ENCODE measurements at places on chromosomes 2 and 18. TPM values are rescaled to one million over a fixed set of nuclear protein-coding genes. Genes with fewer than 3 reads are reported as not detected.

DNA sequence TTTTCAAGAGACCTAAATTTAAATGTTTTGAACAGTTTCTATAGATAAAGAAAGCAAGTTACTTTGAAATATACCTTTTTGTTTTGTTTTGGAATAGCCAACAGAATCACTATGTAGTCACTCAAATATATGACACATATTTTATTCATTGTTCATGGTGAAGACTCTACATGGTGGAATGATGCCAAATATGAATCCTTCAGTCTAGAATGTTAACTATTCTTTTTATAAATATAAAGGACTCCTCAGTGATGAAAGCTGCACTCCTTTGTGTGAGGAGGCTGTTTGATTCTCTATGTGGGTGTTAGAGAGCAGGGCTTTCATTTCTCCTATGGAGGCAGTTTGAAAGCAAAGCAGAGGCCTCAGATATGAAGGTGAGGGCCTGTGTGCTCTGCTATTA is 396.4 kb upstream of the LRRTM1 start:
- no peak for DNase-seq

GRCh38 chr18:36420826-36421225 is 123.3 kb downstream of the FHOD3 start:
- no peak for DNase-seq

- no peak for DNase-seq
Measured at GRCh38 chr2:189548666-189549448, 31.7 kb downstream of the SLC40A1 start.

DNA sequence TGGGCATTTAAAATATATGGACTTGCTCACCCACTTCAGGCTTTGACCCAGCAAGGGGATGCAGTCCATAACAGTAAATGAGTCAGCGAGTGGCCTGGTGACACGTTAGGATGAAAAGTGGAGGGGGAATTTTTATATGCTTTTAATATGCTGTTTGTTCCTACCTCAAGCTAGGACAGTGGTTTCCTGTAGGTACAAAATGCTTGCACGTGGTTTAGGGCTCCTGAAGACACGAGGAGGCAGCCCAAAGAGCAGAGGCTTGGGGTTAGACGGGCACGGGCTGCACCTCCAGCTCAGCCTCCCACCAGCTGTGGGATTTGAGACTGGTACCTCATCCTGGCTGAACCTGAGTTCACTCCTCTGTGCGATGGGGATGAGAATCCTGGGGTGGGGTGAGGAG is 306.2 kb upstream of the CXCR4 start:
- DNase-seq = no peak

- DNase-seq = no peak
Measured at GRCh38 chr2:45905632-45905958, 254.1 kb downstream of the PRKCE start.

GRCh38 chr2:10289891-10290290 is 12.8 kb upstream of the HPCAL1 start:
- DNase-seq = no peak

GRCh38 chr18:37986665-37987064 is 421.1 kb upstream of the CELF4 start:
- DNase-seq = no peak

- no peak for DNase-seq
Measured at GRCh38 chr2:157897106-157897971, 21.2 kb upstream of the ACVR1 start.

DNA sequence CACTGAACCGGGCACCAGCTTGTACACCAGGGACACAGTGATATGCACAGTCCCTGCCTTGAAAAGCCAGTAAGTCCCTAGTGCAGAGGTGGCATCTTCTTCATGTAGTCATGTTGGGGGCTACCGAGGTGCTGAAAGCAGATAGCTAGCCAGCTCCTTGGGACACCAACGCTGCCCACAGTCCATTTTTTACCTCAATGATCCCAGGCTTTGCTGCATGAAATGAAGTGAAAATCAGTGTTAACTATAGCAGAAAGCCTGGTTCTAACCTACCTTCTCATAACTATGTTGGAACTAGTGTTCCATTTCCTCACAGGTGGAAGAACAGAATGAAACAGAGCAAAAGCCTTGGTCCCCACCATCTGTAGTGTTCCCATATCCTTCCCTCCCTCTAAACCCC is 66.6 kb upstream of the EML6 start:
- DNase-seq = no peak

DNA sequence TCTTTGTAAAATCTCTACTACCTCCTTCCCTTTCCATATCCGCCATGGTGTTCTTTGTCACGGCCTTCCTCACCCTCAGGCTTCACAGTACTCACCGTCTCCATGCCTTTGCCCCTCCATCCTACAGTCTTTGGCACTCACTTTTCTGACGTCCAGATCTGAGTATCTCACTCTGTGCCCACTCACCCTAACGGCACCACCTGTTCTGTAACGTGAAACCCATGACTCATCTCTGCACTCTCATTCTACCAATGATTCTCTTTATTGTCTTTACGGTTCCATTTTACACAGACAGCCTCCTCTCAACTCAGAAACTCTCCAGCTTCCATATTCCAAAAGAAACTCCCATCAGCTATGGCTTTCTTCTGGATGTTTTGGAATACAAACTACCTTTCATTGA is 56.7 kb downstream of the NETO1 start:
- DNase-seq = no peak

DNA sequence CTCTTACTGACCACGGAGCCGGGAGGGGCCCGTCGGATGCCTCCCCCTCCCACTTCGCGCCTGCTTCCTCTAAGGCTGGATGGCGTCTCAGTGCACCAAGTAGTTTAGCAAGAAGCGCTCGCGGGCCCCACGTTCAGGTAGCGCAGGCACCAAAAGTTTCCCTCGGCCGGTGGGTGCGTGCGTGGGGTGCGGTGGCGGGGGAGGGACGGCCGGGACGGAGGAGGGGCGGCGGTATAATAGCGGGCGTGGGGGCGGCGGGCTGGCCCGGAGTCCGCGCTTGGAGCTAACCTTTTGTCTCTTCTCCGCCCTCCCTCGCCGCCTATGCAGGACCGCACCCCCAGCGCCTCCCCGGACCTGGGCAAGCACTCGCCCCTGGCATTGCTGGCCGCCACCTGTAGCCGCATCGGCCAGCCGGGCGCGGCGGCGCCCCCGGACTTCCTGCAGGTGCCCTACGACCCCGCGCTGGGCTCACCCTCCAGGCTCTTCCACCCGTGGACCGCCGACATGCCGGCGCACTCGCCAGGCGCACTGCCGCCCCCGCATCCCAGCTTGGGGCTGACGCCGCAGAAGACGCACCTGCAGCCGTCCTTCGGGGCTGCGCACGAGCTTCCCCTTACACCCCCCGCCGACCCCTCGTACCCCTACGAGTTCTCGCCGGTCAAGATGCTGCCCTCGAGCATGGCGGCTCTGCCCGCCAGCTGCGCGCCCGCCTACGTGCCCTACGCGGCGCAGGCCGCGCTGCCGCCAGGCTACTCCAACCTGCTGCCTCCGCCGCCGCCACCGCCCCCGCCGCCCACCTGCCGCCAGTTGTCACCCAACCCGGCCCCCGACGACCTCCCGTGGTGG is 1.0 kb downstream of the SP5 start:
- DNase-seq = no peak

DNA sequence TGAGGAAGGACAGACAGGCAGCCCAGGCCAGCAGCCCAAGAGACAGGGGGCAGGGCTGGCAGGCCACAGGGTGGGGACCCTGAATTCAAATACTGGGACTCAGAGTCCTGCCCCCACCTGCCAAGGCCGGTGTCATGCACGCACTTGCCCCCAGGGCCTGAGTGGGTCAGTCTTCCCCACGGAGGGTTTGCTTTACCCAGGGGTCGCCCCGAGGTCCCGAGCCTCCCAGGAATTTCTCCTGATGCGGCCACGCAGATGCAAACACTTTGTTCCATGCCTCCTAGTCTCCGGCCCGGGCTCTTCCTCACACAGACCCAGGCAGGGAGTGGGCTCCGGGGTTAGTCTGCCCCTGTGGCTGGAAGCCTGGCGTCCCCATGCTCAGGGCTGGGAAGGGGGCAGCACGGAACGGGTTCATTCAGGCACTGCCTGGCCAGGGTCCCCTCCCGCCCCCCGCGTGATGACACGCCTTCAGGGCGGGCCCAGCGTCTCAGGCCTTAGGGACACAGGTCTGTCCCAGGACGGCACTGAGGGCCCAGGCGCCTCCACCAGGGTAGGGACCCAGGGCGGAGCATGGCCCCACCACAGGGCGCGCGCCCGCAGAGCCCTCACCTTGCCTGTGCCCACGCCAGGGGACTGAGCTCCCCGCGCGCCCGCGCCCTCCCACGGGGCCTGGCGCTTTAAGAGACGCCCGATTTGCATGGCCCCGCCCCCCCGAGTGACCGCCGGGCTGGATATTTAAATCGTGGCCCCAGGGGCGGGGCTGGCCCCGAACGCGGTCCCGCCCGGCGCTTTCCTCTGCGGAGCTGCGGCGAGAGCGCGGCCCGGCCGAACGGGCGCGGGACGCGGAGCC is at the start of gene SNED1:
Gene SNED1, plus strand, starts transcription at position 763 of the 850 bp plus-strand sequence. CDS start 220 bp downstream, outside the sequence.
- peak; percentile 95 for DNase-seq

DNA sequence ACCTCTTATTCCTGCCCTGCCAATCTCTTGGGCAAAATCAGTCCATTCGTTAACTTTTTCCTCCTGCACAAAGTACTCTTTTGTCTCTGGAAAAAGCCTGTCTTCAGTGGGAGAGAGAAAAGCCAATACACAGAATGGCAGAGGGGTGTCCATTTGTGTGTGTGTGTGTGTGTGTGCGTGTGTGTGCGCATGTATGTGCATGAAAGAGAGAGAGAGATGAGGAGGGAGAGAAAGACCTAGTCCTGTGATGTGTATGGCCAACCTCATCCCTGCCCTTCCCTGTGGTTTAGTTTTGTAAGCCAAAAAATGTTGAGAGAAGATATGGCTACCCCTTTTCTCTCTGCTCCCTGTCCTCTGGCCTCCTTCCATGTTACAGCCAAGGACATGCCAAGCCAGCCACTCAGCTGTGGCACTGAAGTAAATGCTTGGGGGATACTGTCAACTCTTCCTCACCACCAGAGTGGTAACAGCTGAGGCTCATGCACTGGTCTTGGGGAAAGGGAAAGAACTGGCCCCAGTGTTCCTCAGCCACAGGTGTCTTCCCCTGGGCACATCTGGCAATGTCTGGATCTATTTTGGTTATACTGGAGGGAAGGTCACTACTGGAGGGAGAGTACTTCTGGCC is 10.6 kb downstream of the SLC4A5 start:
- DNase-seq = no peak

DNA sequence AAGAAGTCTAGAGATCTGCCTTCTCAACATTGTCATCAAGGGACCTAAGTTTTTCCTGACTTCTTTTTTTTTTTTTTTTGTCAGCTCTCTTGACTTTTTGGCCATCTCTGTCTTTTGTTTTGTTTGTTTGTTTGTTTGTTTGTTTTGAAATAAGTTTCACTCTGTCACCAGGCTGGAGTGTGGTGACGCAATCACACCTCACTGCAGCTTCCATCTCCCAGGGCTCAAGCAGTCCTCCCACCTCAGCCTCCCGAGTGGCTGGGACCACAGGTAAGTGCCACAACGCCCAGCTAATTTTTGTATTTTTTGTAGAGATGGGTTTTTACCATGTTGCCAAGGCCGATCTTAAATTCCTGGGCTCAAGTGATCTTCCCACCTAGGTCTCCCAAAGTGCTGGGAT is 5.6 kb upstream of the PUS10 start:
- no peak for DNase-seq

GRCh38 chr18:63189817-63190216 is 129.8 kb downstream of the BCL2 start:
- no peak for DNase-seq

GRCh38 chr18:51196811-51197660 is 445 bp downstream of the MEX3C start:
- peak; percentile 83 for DNase-seq

- no peak for DNase-seq
Measured at GRCh38 chr2:241924069-241924908, 54.8 kb downstream of the RTP5 start.

GRCh38 chr2:168685600-168686451 is 116.6 kb upstream of the NOSTRIN start:
- DNase-seq = no peak

- no peak for DNase-seq
Measured at GRCh38 chr2:109526442-109526970, 87.3 kb downstream of the SEPTIN10 start.

GRCh38 chr2:234450431-234451124 is 46.3 kb downstream of the ARL4C start:
- DNase-seq = no peak

ZNF2 gene
- 4.7 TPM for total RNA-seq

KIAA2012 gene
- total RNA-seq = 8.5 TPM

CFAP221 gene
- total RNA-seq = 42.4 TPM

SERPINB13 gene
- 0.20 TPM for total RNA-seq

PFN4 gene
- total RNA-seq = 1.9 TPM

All from lung (tissue), 17 donors.